ENCODE measurements at places on chromosomes 3 and 15.

- DNase-seq = no peak
These were observed 168.7 kb downstream of the PTPRG start for GRCh38 chr3:61730056-61730455.

- no peak for DNase-seq
These were observed 153.8 kb downstream of the SHQ1 start for GRCh38 chr3:72694398-72694797.

DNA sequence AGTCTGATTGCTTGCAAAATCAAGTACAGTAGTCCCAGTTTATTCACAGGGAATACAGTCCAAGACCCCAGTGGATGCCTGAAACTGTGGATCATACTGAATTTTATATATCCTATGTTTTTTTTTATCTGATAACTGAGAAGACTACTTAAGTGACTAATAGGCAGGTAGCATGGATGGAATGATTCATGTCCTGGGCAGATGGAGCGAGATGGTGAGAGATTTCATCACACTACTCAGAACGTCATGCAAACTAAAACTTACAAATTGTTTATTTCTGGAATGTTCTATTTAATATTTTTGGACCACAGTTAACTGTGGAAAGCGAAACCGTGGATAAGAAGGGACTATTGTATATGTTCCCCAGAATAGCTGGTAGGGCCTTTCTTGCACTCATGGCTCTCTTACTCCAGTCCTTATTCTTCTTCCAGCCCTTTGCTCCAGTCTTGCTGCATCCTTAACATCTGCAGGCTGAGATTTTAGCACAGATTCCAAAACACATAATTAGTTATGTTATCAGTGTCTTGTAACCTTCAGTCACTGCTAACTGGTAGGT lies 290.0 kb downstream of the ADAMTSL3 start:
- no peak for DNase-seq

- DNase-seq = no peak
These were observed 95.7 kb upstream of the MCTP2 start for GRCh38 chr15:94135486-94136147.

GRCh38 chr3:124063197-124063909 lies 71.4 kb upstream of the ROPN1 start:
- no peak for DNase-seq

GRCh38 chr3:112579697-112580096 lies 17.9 kb downstream of the SLC35A5 start:
- no peak for DNase-seq

DNA sequence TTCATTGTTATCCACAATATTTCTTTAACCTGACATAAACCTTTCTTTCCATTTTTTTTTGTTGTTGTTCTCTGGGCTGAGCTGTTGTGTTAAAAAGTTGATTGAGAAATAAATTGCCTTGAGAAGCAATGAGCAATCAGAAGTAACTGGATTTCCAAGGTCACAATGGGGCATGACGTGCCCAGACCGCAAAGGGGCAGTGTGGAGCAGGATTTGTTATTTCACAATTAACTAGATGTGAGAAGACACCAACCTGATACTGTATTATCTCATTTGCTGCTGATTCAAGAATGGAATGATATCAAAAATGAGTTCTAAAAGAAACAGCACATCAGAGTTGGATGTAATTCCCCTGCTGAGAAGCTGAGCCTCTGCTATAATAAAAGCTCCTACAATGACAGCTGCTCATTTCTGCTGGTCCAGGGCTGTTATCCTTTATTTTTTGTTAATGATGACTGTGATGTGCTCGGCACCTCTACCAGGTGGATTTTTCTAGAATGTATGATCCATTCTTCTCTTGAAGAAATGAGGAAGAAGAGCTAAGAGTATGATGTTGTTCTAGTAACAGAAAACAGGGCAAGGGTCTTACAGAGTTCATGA lies 28.1 kb downstream of the CPNE4 start:
- DNase-seq = peak; percentile 2

All from amniotic stem cell (primary cell).